ENCODE measurements at places on chromosomes 11 and 22.

- peak; percentile 2 for DNase-seq
Observed at GRCh38 chr11:123235117-123235655, 40.1 kb upstream of the CLMP start.

GRCh38 chr11:125069008-125069407 lies 5.9 kb downstream of the SLC37A2 start:
- DNase-seq: no peak

GRCh38 chr11:82794490-82794889 lies 60.8 kb upstream of the FAM181B start:
- DNase-seq: no peak

DNA sequence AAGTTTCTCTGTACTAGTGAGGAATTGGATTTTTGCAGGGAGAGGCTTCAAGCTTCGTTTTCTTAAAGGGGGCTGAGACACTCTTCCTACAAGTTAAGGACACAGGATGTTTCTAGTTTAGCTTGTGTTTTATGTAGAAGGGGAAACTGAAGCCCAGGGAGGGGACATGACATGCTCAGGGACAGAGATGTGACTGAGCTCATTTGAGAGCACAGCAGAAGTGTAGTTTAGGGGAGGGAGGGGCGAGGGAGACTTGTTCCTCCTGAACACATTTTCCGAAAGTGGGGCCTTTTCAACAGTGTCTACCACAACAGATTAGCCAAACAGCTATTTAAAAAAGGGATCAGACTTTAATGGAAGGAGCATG lies 148.1 kb downstream of the FBXO7 start:
- no peak for DNase-seq

- no peak for DNase-seq
Observed at GRCh38 chr11:112103446-112103845, 16.8 kb downstream of the SDHD start.

GRCh38 chr11:32895471-32895870 lies 2.9 kb downstream of the QSER1 start:
- no peak for DNase-seq

DNA sequence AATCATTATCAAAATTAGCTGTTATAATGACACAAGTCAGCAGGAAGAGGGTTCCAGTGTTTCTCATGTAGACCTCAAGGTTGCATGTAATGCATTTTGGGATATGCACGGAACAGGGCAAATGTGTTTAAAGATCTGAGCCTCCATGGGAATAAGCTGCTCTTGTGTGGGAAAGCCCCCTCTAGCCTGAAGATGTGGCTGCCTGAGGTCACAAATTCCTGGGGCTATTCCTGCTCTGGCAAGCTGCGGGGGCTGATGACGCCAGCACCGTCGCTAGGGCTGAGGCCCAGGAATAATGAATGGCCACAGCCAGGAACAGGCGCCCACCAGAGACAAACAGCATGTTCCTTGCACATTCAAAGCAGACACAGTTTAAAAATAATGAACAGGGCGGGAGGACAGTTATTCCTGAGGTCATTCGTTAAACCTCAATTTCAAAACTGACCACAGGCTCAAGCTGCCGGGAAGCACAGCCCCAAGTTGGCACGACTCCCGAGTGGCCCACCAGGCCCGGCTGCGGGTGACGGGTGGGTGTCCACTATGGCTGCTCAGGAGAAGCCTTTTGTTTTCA lies 11.7 kb downstream of the OSBPL5 start:
- no peak for DNase-seq

- no peak for DNase-seq
Observed at GRCh38 chr11:17238377-17238776, 30.6 kb upstream of the PIK3C2A start.

- no peak for DNase-seq
Observed at GRCh38 chr11:95003716-95004115, 21.3 kb upstream of the KDM4E start.

DNA sequence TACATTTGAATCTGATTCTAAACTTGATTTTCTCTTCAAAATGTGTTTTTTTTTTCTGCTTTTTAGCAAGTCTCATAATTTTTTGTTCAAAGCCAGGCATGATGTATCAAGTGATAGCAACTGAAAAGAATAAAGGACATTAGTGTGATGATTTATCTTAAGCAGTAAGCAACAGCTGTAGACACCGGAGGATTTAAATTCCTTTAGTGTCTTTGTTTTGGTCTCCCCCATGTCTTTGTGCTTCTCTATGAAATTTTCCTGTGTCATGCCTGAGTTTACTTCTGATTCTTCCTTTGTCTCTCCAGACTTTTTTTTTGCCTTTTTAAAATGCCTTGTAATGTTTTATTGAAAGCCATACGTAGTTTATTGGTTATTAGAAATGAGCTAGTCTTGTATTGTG lies 934.2 kb upstream of the RAG2 start:
- no peak for DNase-seq

DNA sequence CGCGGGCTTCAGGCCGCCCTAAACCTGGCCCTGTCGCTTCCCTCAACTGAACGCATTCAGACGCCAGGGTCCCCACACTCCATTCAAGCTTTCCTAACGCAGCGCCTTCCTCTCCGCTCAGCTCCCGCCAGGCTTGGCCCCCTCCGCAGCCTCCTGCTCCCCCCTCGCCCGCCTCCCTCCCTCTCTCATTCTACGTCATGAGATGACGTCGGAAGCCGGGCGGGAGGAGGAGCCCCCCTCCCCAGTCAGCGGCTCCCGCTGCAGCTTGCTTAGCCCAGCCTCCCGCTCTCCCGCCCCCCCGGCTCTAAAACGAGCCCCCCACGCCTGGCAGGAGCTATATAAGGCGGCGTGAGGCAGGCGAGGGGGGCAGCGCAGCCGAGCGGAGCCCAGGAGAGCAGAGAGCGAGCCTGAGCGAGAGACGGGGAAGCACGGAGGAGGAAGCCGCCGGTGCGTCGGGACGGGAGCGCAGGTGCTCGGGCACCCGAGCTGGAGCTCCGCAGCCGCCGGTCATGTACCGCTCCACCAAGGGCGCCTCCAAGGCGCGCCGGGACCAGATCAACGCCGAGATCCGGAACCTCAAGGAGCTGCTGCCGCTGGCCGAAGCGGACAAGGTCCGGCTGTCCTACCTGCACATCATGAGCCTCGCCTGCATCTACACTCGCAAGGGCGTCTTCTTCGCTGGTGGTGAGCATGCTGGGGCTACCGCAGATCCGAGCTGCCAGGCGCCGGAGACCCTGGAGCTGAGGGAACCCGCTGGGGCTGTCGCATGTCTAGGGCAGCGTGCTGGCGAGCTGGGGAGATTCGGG lies at the start of gene NPAS4:
NPAS4 (plus strand) TSS at position 365 of the 806 bp plus-strand sequence; CDS start at position 510, 145 bp downstream.
- no peak for DNase-seq

DNA sequence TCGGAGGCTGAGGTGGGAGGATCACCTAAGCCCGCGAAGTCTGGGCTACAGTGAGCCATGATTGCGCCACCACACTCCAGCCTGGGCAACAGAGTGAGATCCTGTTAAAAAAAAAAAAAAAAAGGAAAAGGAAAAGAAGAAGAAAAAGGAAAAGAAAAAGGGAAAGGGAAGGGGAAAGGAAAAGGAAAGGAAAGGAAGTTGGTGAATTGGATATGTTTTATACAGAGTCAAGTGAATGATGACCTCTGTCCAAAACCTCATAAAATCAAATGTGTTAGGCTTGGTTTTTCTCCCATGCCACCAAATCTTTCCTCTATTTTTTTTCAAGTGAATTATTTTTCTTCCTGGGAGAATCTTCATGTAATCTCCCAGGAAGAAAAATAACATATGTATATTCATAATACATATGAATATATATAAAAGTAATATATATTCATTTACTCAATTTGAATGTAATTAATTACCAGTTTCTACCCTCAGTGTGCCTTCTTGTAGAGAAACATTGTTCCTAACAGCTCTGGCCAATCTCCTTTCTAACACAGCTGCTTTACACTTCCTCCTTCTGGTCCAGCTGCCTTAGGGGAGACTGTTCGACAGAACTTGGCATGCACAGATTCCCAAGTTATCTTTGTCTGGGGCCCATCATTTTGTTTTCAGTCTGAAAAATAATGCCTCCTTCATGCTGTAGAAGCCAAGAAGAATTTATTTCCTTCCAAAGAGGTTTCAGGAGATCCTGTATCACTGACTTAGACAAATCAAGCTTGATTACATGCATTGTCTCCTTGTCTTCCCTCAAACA lies 111.9 kb downstream of the CCDC34 start:
- DNase-seq: no peak

DNA sequence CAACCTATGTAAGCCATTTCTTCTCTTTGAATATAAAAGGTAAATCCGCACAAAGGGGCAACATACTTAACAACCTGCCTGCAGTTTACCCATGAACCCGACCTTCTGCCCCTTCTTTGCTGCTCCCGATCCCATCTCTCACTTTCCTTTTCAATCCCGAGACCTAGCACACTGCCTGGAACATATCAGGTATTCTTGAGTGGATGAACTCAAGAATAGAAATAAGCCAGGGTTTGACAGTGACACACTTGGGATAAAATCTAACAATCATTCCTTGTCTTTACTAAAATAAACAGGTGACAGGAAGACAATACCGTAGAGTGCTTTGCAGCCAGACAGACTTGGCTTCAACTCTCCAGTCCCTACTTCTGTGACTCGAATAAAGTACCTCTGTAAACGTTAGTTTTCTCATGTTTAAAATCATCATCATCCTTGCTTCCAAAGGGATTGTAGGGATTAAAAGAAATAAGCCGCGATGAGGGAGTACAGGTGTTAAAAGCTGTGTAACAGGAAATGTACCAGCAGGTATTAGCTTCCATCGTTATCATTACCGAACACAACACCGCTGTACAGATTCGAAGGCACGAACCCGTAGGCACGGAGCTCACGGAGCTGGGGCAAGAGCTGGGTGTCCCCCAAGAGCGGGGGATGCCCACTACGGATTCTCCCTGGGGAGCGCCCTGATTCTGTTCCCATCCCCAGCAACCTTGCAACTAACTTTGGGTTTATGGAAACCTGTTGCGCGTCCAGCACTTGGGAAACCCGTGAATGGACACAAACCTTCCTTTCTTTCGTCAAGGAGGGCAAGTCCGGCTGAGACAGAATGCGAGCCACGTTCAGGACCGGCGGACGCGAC lies 720 bp downstream of the UFD1 start:
- no peak for DNase-seq

DNA sequence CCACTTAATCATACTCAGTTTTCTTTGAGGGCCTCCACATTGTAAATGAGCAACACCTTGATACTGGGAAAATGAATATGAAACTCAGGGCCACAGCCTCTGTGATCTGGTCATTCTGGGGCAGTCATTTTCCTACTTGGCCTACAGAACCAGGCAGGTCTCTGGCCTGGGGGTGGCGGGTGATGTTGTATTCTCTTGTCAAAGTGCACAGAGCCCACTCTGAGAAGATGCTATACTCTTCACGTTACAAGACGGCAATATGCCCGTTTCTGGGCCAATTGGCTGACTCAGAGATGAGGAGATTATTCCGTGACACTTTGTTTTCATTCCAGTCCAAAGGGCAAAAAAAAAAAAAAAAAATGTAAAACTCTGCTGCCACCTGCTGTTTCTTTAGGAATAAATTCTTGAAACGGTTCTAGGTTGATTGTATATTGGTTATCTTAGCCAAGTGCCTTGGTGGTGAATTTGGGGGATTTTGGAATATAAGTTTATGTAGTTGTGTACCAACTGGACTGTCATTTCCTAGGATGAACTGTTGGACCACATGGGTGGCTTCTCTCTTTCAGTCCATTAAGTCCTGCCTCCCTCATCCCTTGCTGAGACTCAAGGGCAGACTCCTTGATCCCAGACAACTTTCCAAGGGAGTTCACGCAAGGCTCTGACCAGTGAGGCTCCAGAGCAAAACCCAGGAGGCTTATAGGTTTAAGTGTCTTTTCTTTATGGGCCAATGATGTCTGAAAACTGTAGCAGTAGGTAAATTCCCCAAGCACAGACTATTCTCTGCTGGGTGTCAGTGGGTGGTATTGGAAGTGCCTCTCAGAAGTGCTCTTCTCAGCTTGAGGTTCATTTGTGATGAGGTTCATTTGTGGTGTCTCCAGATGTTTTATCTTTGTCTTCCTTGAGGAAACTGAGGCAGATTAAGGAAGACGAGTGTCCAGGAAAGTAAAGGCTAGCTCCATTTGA lies 18.2 kb downstream of the ADM start:
- DNase-seq: peak; percentile 33

DNA sequence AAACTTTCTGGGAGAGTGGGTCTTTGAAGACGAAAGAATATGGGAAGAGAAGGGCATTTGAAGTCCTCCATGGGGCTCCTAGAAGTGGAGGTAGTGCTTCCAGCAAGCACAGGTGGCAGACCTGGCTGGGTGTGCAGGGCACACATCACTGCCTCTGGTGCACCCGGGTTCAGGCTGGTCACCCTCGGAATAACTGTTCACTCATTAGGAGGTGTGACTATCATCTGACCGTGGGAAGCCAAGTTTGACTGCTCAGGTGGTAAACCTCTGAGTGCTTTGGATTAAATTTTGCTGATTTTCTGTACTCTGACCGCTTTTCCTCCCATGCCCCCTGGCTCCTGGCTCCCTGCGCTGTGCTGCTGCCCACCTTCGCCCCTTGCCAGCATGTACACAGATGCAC lies 11.1 kb downstream of the ADAMTS15 start:
- DNase-seq: no peak

- DNase-seq: no peak
Observed at GRCh38 chr11:13304655-13305335, 27.2 kb downstream of the BMAL1 start.

GRCh38 chr22:40451210-40451609 lies 80.8 kb downstream of the SGSM3 start:
- no peak for DNase-seq

DNA sequence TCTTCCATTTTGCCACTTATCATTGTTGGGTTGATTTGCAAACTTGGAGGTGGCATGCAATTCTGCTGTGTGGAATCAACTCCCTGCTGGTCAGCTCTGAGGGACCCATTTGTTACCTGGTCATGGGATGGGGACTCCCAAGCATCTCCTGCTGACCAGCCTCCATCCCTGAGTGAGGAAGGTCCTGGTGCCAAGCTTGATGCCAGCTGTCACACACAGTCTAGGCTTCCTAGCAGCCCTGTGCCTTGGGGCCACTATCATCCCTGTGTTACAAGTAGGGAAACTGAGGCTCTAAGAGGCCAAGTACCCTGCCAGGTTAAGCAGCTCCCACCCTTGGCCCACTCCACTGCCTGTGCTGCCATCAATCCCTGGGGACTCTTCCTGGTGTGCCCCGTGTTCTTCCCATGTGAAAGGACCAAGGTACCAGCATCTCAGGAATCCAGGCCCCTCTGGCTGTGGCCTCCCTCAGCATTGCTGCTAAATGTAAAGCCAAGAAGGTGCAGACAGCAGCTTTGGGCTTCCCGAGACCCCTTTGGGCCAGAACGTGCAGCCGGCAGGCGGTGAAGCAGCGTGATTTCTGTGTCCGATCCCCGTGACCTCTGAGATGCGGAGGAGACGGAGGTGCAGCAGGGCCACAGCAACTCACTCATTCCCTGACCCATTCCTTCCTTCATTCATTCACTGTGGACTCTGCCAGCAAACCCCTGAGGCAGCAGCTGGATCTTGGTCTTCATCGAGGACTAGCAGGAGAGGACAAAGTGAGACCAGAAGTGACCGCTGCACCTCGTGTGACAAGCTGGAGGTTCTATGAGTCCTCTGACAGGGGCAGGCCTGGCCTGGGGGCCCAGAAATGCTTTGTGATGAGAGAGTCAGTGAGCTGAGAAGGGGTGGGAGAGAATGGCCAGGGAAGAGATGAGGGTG lies 49.7 kb downstream of the MYEOV start:
- DNase-seq: no peak

- no peak for DNase-seq
Observed at GRCh38 chr11:59151761-59152160, 9.1 kb downstream of the FAM111A start.

GRCh38 chr11:113198972-113199661 lies 115.3 kb upstream of the TTC12 start:
- no peak for DNase-seq

- DNase-seq: no peak
Observed at GRCh38 chr11:109586789-109587188, 164.8 kb downstream of the C11orf87 start.

Measured in activated T-helper 9 cell treated with anti-CD3 and anti-CD28 coated beads, Interleukin-2, amount 50 U/mL, for 16 hours (primary cell).